ENCODE measurements at places on chromosomes 13 and 19. TPM values are rescaled to one million over a fixed set of nuclear protein-coding genes. Genes with fewer than 3 reads are reported as not detected.
A peak's percentile ranks its signal among the peaks of the same experiment; 100 is the strongest.

GRCh38 chr19:4436231-4436630, 21.4 kb downstream of the UBXN6 start:
- no peak for DNase-seq

DNA sequence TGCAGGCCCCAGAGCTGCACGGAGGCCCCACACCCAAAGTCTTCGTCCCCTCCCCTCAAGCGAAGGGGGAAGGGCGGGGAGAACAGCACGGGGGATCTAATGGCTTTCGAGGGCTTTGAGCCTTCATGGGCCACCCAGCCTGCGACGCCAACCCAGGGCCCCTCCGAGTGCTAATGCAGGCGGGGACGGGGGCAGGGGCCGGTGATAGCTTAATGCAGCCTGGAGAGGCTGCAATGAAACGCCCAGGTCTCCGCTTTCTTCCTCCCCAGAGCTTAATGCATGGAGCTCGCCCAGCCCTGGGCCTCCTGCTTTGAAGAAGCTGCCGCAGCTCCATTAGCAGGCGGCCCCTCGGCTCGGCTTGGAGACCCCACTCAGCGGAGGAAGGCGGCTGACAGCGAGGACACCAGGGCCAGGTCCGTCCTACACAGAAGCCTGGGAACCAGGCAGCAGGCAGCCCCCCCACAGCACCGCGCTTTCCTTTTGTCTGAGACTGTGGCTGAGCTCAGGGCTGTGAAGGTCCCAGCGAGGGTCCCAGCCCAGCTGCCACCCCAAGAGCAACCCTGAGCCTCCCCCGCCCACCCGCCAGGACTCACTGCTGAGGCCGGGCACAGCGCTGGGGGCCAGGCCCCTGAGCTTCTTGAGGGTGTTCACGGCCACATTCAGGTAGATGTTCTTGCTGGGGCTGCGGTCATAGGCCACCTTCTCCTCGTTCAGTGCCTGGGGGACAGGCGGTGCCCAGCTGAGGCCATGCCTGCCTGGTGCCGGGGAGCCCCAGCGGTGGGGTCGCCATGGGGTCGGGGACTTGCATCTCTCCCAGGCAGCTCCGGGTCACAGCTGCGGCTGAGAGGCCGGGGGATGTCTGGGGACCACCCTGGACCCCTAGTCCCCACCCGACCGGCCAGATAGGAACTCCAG, 7.5 kb upstream of the ATP8B3 start:
- no peak for DNase-seq

- no peak for DNase-seq
Observed at GRCh38 chr13:24038841-24039330, 121.6 kb upstream of the SPATA13 start.

- DNase-seq, result no peak
Observed at GRCh38 chr13:31110617-31111016, 51.1 kb downstream of the HSPH1 start.

DNA sequence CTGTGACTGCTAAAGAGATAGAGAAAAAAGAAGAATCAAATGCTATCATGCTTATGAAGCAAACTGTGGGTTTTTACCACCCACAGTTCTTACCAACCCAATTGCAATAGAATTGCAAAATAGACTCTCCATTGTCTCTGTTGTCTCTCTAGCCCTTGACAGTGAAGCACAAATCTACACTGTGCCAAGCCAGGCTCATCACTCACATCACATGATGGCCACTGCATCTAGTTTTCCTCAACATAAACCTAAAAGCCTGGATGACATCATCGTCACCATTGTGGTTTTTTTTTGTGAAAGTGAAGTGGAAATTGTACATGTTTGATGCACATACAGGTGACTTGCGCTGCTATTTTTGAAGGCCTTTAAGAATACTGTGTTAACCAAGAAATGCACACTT, 56.1 kb downstream of the KL start:
- DNase-seq, result no peak

DNA sequence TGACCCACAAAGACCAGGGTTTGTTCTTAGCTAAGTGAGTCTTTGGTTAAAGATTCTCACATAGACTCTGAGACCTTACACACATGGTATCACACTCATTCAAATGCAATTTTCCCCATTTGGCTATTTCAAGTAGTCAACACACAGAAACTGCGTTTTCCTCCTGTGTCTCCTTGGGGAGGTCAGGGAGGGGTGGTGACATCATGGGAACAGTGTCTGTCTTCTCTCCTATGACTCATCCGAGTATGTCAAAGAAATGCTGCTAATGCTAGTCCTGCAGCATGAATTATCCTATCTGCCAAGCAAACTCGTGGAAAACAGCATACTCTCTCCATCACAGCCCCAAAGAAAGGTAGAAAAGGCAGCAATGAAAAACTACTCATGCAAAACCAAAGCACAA, 100.2 kb downstream of the ENOX1 start:
- no peak for DNase-seq

- no peak for DNase-seq
Observed at GRCh38 chr13:21749410-21749809, 78.5 kb downstream of the FGF9 start.

- DNase-seq, result no peak
Observed at GRCh38 chr13:106464076-106464475, 71.4 kb downstream of the EFNB2 start.

DNA sequence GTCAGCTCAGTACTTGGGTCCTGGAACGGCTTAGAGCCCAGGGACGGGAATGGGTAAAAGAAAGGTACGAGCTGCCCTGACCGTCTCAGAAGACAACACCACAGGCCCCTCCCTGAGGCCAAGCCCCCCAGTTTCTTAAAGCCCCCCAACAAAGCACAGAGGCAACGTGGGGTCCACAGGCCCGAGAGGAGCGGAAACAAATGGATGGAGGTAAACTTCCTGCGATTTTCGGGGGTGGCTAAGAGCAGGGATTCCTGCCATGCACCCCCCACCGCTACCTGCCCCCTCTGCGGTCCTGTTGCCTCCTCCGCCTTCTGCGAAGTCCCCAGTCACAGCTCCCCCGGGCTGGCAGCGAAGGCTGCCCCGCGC, 48.2 kb downstream of the PTPRS start:
- DNase-seq, result peak; percentile 48

- DNase-seq, result no peak
Observed at GRCh38 chr19:1392407-1392806, 8.7 kb downstream of the NDUFS7 start.

DNA sequence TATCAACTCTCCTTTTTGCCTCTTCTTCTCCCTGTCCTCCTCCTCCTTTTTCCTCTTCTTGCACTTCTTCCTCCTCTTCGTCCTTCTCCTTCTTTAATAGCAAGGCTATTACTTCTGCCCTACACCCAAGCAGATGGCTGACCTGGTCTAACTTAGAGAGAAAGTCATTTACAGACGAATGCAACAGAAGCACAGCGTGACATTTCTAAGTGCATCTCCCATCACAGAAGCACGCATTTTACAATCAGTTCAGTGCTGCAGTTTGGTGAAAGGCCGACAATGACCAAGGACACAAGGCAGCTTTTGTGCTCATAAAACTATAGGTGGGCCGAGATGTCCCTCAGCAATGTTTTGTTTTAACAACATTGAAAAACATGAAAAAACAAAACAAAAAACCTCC, 231.5 kb downstream of the FGF14 start:
- DNase-seq, result no peak

- DNase-seq, result no peak
Observed at GRCh38 chr19:45637890-45638667, 1.1 kb downstream of the EML2 start.

GRCh38 chr19:48490981-48491792, 20.4 kb downstream of the LMTK3 start:
- peak; percentile 60 for DNase-seq

GRCh38 chr13:98214008-98214643, 37.1 kb upstream of the RNF113B start:
- DNase-seq, result no peak

DNA sequence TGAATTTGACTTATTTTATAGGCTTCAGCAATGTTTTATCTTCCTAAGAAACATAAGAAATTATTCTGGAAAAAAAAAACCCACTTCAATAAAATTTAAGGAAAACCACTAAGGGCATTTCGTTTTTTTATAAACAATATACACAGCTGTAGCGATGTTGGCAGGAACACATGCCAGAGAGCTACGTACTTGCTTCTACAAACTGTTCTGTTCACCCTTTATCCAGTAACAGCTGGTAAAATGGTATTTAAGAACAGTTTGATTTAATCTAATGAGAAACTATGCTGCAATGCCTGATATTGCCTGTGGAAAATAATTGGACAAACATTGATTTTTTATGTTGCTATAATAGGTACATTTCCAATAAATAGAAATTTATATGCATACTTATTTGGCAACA, 137.2 kb upstream of the DACH1 start:
- DNase-seq, result no peak

DNA sequence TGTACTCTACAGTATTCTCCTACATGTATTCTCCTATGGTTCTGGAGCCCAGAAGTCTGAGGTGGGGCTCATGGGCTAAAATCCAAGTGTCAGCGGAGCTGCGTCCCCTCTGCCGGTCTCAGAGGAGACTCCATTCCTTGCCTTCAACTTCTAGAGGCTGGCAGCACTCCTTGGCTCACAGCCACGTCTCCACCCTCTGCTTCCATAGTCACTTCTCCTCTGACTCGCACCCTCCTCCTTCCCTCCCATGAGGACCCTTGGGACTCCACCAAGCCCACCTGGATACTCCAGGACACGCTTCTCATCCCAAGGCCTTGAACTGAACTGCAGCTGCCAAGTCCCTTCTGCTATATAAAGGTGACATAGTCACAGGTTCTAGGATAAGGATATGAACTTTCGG, 27.8 kb downstream of the DHRS12 start:
- DNase-seq, result no peak

DNA sequence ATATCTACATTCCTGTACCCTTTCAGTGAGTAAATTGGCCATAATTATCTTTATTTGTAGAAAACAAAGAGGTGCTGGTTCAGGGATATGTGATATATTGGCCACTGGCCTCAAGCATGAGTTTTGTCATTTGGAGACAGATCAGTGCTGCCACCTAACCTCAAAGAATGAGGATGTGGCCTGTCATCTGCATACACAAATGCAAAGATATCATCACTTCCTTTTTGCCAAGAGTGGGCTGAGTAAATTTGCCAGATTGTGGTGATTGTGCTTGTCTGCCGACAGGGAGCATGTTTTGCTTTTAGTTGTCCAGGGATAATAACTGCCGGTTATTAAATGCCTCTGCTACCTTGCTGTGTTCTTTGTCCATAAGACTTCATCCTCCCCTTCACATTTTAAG, 44.2 kb downstream of the WASF3 start:
- peak; percentile 3 for DNase-seq

- DNase-seq, result no peak
Observed at GRCh38 chr13:23680845-23681669, 110.8 kb downstream of the TNFRSF19 start.

- no peak for DNase-seq
Observed at GRCh38 chr19:39145180-39145953, 19.8 kb downstream of the PAK4 start.

GRCh38 chr13:29594303-29594709, 1.2 kb downstream of the SLC7A1 start:
- peak; percentile 43 for DNase-seq

- no peak for DNase-seq
Observed at GRCh38 chr13:78829821-78830220, 170.9 kb upstream of the OBI1 start.

DNA sequence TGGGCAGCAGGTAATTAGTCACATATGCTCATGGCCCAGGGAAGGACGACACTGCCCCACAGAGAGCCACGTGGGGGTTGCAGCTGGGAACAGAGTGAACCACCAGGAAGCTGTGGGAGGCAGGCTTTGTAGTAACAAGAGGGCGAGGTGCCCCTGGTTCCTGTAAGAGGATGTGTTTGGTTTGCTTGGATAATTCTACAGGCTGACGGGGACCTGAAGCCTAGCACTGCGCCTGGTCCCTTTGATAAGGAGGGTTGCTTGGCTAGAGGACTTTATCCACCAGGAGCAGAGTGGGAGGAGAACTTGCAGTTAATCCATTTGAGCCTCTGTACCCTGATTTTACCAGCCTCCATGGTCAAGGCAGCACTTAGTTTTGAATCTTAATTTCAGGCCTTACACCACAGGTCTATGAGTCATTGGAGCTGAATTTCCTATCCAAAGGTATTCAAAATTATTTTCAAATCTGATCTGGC, 67.4 kb upstream of the CLDN10 start:
- DNase-seq, result no peak

DNA sequence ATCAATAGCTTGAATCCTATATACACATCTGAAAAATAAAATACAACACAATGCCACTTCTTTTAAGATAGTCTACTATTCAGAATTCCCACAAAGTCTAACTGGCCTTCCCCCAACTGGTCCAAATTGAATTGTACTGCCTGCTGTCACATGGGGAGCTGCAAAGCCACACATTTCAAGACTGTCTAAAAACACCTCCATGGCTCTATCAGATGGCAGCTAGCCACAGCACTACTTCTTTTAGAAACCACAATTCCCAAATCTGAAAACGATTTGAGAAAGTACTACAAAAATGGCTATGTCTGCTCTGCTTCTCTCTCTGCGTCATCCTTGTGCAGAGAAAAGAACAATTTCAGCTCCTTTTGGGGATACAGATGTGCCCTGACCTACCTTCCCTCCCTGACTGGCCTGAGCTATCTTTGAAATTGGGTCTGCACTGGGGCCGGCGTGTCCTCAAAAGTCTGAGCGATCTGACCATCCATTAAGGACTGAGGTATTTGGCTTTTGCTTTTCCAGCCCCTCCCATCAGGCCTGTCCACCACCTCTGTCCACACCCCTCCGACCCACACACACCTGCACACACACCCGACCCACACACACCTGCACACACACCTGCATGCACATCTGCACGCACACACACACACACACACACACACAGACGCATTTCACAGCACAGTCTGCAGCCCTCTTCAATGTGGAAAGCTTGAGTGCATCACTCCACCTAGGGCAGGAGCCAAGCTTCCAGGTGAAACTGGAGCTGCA, 68.6 kb upstream of the IPO5 start:
- DNase-seq, result no peak

DNA sequence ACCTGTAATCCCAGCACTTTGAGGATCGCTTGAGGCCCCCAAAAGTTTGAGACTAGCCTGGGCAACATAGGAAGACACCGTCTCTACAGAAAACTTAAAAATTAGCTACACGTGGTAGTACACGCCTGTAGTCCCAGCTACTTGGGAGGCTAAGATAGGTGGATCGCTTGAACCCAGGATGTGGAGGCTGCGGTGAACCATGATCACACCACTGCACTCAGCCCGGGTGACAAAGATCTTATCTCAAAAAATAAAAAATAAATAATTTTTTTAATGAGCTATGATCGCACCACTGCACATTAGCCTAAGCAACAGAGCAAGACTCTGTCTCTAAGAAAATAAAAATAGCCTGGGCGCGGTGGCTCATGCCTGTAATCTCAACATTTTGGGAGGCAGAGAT, 6.6 kb downstream of the RCBTB2 start:
- no peak for DNase-seq

- DNase-seq, result no peak
Observed at GRCh38 chr19:1356508-1356865, 27.2 kb upstream of the NDUFS7 start.

Gene TUBGCP3
- 43.2 TPM for total RNA-seq

Gene ZNF492
- total RNA-seq, result 4.7 TPM

Gene SLC5A5
- total RNA-seq, result 1.7 TPM

Gene GSX1
- total RNA-seq, result not detected

Gene AMH
- total RNA-seq, result 7.4 TPM

Gene P2RY11
- 57.8 TPM for total RNA-seq

Gene PRKCG
- not detected for total RNA-seq

Gene CRX
- not detected for total RNA-seq

Gene TMEM38A
- 1.2 TPM for total RNA-seq

Gene MEIS3
- total RNA-seq, result not detected

Gene ZSWIM9
- 7.7 TPM for total RNA-seq

Gene SLC25A41
- total RNA-seq, result 0.60 TPM

Gene MAST1
- total RNA-seq, result 2.0 TPM

Gene CASP14
- total RNA-seq, result not detected

Gene NLRP9
- total RNA-seq, result not detected

Gene ONECUT3
- not detected for total RNA-seq

Gene PPM1N
- 1.4 TPM for total RNA-seq

Gene NKG7
- total RNA-seq, result 85.3 TPM
